ENCODE measurements at places on chromosomes 2 and 18.

GRCh38 chr2:230942920-230943896 lies 18.2 kb upstream of the GPR55 start:
- no peak for DNase-seq

- no peak for DNase-seq
Observed at GRCh38 chr2:15435474-15435873, 125.7 kb downstream of the NBAS start.

DNA sequence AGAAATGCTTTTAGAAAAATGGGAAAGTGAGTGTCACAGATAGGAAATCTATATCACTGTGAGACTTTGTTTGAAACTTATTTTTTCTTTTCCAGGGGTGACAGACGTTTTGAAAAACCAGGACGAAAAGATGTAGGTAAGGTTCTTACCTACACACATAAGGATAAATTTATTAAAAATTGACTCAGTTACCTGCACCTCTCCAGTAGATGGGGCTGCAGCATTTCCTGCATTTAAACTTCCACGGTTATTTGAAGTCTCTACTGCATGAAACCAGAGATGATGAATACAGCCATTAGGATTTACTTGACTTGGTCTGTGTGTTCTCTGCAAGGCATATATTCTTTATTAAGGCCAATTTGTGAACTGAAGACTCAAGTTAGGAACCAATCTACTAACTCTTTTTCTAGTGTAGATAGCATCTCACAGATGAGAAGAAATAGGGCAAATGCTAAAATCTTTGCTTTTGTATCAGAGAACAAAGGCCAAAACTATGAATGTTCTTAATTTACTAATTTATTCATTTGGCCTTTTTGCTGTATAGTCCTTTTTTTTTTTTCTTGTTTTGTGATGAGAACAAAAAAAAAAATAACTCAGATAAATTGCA lies 15.0 kb downstream of the KCNJ13 start:
- DNase-seq = no peak

DNA sequence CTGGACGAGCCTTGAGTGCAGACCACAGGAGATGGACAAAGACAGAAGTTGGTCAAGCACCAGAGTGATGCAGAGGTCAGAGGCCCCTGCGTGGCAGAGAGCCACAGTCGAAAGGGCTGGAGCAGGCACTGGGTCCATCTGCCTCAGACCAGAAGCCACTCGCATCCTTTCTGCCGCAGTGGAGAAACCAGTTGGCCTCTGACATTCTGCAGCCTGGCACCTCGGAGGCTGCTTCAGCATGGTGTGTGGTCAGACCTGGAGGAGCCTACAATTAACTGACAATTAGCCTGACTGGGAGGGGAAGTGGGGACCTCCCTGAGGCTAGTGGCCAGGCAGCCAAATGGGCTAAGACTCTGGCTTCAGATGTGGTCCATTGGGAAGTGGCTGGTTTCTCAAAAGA lies 111.1 kb downstream of the SGPP2 start:
- DNase-seq = no peak

- no peak for DNase-seq
Observed at GRCh38 chr18:52402814-52403213, 62.8 kb downstream of the DCC start.

DNA sequence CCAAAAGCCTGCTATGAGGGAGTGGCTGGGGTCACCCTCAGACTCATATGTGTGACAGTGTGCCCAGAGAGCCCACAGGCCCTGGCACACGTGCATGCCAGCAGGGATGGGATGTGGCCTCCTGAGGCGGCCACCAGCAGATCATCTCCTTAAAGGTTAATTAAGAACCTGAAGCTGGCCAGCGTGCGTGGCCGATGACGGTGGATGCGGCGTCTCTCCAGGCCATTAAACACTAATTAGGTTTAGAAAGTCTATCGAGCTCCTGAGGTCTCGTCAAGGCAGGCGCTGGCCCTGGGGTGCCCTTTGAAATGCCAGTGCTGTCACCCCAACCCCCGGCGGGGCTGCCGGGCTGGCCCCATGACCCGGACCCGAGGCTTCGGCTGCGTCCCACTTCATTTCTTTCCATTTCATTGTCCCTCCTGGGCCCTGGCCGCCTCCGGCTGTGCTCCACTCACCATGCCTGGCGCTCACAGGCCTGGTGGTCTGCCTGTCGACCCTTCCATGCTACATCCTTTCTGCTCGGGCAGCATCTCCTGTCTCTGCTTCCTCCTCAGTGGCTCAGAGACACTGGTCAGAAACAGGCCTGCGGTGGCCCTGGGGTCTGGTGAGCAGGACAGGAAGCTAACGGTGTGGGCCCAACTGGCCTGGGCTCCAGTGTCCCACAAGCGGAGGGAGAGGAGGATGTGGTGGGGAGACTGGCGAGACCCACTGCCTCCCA lies 228.9 kb downstream of the CELF4 start:
- no peak for DNase-seq

- DNase-seq = no peak
Observed at GRCh38 chr2:76599732-76600368, 889.1 kb upstream of the GCFC2 start.

DNA sequence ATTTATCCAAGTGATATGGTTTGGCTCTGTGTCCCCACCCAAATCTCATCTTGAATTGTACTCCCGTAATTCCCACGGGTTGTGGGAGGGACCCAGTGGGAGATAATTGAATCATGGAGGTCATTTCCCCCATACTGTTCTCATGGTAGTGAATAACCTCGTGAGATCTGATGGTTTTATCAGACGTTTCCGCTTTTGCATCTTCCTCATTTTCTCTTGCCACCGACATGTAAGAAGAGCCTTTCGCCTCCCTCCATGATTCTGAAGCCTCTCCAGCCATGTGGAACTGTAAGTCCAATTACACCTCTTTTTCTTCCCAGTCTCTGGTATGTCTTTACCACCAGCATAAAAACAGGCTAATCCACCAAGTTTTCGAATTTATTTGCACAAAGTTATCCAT lies 20.3 kb upstream of the CHST10 start:
- no peak for DNase-seq

- DNase-seq = no peak
Observed at GRCh38 chr2:138596403-138596802, 94.8 kb downstream of the SPOPL start.

DNA sequence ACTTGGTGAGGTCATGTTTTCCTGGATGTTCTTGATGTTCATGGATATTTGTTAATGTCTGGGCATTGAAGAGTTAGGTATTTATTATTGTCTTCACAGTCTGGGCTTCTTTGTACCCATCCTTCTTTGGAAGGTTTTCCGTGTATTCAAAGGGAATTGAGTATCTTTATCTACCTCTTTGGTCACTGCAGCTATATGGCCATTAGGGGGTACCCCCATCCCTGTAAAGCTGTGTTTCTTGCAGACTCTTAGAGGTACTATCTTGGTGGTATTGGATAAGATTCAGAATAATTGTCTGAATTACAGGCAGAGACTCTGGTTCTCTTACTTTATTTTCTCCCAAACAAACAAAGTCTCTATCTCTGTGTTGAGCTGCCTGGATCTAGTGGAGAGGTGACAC lies 401.6 kb upstream of the FSIP2 start:
- DNase-seq = no peak

DNA sequence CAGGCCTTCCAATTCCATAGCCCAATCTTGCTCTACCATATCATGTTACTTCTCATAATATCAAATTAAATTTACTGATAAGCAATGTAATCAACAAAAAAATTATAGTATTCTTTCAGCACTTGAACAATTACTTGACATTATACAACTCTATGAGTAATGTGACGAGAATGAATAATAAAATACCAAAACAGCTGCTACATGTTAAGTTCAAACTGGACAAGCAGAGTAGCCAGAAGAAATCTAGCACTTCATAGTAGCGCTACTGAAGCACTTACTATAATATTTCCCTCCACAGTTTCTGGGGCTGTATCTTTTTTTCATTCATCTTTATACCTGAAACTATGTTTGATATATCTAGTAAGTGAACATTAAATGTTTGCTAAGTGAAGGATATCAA lies 14.9 kb downstream of the PPP3R1 start:
- no peak for DNase-seq

- no peak for DNase-seq
Observed at GRCh38 chr2:217683106-217683870, 319.5 kb downstream of the TNS1 start.

- no peak for DNase-seq
Observed at GRCh38 chr2:12075603-12076002, 329.2 kb downstream of the LPIN1 start.

- no peak for DNase-seq
Observed at GRCh38 chr18:78865056-78865598, 114.5 kb upstream of the SALL3 start.

DNA sequence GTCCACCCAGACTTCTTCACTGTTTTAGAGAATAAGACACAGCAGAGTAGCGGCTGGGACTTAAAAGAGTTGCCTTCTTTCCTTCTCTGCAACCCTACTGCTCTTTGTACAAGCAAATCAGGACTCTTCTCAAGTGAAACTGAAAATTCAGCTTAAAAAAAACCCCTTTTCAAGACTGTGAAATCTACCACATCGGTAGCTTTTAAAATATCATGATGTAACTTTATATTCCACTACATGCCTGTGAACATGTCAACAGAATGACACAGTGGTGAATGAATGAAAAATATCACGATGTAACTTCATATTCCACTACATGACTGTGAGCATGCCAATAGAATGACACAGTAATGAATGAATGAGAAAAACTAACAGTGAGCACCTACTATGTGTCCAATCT lies 53.4 kb downstream of the TCF4 start:
- no peak for DNase-seq

- DNase-seq = no peak
Observed at GRCh38 chr18:38923540-38923939, 1357.9 kb upstream of the CELF4 start.

GRCh38 chr2:136219963-136220362 lies 102.0 kb upstream of the CXCR4 start:
- DNase-seq = no peak

DNA sequence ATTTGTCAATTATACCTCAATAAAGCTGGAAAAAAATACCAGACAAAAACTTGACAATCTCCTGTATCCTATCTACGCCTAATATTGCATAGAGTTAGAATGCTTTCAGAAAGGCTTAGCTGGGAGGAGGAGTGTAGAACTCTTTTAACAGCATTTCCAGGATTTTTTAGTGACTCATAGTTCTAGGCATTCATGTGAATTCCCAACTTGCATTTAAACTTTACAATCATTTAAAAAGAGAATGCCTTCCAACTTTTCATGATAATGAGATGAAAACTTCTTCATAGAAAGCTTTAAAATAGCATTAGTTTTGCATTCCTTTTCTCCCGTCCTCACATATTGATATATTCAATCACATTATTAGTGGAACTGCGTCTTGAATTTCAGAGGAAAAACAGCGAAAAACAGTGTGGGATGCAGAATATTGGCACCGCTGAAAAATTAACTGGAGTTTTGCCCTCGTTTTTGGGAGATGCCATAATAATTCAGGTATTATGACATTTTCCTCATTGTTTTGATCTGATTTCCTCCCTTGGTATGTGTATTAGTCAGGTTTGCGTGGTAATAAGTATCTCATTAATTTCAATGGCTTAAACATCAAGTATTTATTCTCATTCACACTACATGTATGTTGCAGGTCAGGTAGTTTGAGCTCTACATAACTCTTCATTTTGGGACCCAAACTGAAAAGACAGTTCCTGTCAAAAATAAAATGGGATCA lies 293.2 kb upstream of the FIGN start:
- DNase-seq = no peak

- DNase-seq = no peak
Observed at GRCh38 chr18:75966431-75966830, 528.6 kb downstream of the ZNF516 start.

- no peak for DNase-seq
Observed at GRCh38 chr18:74382481-74383017, 66.9 kb downstream of the C18orf63 start.

GRCh38 chr2:41621095-41621494 lies 426.7 kb upstream of the PKDCC start:
- DNase-seq = no peak

DNA sequence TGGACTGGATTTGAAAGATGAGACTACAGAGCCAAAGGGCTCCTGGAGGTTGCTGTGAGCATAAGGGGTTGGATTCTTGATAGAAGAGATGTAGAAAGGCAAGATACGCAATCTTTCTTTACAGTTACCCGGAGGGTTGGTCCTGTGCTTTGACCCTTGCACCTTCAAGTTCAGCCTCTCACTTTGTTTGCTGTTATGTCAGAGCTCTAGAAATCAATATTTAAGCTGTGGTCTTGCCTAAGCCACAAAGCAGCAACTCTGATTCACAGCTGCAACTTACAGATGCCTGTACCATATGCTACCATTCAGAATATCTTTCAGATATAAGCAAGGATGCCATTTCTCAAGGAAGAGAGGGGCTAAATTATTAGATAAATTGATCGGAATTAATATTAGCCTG lies 943.1 kb upstream of the LRRTM1 start:
- DNase-seq = no peak

- no peak for DNase-seq
Observed at GRCh38 chr2:180907731-180908130, 72.7 kb upstream of the UBE2E3 start.

GRCh38 chr2:74572178-74572925 lies 17.8 kb downstream of the DOK1 start:
- no peak for DNase-seq

DNA sequence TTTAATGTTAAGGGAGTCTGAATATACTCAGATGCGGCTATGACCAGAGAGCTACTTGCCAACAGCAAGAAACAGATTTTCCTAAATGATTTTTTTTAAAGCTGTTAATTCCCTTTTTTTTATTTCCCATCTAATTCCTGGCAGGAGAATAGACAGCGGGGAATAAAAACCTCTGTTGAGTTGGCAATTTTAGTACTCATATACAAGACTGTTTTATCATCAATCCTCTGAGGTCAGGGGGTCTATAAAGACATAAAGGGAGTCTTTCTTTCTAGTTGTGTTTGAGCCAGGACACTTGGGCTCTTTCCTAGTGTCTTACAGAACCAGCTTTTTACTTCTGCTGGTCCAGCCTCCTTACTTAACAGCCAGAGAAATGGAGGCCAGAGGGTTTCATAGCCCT lies 29.4 kb downstream of the MAIP1 start:
- no peak for DNase-seq

DNA sequence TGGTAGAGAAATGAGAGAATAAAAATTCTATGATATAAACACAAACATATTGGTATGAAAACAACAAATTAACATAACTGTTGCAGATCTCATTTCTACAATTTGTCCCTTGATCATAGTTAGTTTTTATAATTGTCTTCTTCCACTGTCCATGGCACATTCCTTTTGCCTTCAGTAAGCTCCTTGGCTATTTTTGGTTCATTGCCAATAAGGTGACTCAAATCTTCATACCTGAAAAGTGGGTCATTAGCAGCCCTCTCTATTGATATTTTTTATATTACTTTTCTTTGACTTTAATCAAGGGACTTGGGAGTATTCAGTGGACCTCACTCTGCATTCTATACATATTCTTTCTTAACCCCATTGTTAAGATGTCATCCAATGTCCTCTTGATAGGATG lies 552.9 kb downstream of the TDRD15 start:
- DNase-seq = no peak

- DNase-seq = no peak
Observed at GRCh38 chr18:58438161-58438957, 190.5 kb downstream of the ALPK2 start.

GRCh38 chr18:21897811-21898210 lies 157.2 kb downstream of the MIB1 start:
- DNase-seq = no peak

Data from thoracic aorta (tissue), 2 donors.